ENCODE measurements at places on chromosomes 12 and 14.

DNA sequence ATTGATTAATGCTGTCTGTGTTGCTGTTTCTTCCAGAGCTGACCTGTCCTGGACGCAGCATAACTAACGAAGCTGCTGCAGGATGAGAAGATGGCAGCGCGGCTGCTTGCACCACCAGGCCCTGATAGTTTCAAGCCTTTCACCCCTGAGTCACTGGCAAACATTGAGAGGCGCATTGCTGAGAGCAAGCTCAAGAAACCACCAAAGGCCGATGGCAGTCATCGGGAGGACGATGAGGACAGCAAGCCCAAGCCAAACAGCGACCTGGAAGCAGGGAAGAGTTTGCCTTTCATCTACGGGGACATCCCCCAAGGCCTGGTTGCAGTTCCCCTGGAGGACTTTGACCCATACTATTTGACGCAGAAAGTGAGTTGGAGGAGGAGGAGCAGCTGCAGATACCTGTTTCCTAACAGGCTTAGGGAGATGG, 71.7 kb downstream of the SCN8A start:
- no peak for DNase-seq

GRCh38 chr14:99513946-99514551, 32.8 kb downstream of the CCNK start:
- DNase-seq: no peak

- DNase-seq: peak; percentile 59
These were observed 18.0 kb downstream of the TRAF3 start for GRCh38 chr14:102795060-102795925.

DNA sequence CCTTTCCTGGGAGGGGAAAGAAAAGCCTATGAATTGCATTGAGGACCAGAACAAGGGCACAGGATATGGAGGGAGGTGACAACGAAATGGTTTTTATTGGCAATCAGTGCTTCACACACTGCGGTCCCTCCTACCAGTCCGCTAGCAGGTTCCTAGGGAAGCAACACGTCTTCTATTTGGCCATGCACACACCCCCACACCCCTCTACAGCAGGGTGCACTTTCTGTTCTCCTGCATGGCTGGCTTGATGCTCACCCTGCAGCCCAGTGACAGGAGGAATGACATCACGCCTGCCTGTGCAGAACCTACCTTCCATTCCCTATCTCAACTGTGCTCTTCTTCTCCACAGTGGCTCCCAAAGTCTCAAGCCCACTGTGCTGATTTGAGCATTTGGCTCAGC, 57.9 kb downstream of the TTC9 start:
- no peak for DNase-seq

- DNase-seq: no peak
These were observed 68.8 kb upstream of the PRIMA1 start for GRCh38 chr14:93857081-93857480.

DNA sequence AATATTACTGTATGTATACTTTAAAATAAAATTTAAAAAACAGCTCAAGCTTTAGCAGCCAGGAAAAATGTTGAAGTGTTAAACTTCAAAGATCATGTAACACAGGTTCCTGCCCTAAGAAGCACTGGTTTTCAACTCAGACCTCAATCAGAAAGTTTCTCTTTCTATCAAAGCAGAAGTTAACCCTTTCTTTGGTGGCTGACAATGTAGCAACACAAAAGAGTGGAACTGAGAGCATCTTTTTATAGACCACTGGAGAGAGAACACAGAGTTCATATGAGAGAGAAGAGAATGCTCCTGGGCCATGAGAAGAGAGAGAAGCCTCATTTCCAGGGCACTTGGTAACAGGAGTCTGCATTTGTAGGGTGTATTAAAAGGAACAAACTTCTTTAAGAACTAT, 42.2 kb upstream of the KTN1 start:
- DNase-seq: no peak

DNA sequence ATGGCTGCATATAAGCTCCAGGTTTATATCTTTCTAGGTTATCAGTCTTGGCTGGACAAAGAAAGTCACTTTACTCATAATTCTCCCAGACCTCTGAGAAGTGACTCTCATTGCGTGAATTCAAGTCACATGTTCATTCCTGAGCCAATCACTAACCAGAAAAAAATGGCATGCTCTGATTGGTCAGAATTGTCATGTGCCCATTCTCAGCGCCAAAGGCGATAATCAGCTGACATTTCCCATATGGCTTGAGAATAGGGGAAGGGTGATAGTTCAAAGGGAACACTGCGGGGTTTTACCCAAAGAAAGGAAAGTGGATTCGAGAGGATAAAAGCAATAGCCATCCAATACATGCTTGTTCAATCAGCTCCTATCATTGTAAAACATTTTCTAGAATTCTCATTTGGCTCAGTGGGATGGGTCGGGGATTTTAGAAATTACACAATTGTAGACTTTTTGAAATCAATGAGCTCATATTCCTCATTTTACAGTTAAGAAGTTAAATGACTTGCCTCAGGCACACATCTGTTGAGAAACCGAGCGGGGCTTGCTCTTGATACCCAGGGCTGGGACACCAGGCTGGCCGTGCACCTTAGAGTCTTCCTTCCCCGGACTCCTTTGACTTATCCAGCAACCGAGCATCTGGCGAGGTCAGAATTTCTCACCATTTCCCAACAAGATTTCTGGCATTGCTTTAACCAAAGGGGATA, 454.0 kb upstream of the TBX3 start:
- DNase-seq: no peak

DNA sequence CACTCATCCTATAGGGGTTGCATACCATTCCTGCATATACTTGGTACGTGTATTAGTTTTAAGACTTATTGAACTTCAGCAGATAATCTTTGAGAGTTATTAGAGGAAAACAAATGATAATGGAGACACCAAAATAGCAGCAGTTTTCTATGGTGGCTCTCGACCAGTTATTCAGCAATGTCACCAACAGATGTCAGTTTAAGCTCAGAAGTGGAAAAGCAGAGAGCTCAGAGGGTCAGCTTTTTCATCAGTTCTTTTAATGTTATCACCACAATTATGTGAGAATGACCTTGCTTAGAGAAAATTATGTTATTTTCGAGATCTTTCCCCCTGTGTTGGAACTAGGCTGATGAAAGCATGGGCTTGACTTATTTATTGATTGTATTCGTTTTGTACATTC, 32.0 kb downstream of the PTPN11 start:
- no peak for DNase-seq

GRCh38 chr12:47901063-47901717, 3.6 kb downstream of the VDR start:
- DNase-seq: no peak

- DNase-seq: no peak
These were observed 322.7 kb downstream of the CEP128 start for GRCh38 chr14:80618751-80619329.
